Stimulated activated naive CD8-positive, alpha-beta T cell treated with anti-CD3 and anti-CD28 coated beads, Interleukin-15, amount 100 ng/mL, for 72 hours (primary cell): ENCODE measurements at places on chromosomes 4 and X.

- DNase-seq, result no peak
These were observed 257.9 kb downstream of the PCDH18 start for GRCh38 chr4:137274404-137274803.

- DNase-seq, result no peak
These were observed 66.3 kb downstream of the DCUN1D4 start for GRCh38 chr4:51909236-51909703.

DNA sequence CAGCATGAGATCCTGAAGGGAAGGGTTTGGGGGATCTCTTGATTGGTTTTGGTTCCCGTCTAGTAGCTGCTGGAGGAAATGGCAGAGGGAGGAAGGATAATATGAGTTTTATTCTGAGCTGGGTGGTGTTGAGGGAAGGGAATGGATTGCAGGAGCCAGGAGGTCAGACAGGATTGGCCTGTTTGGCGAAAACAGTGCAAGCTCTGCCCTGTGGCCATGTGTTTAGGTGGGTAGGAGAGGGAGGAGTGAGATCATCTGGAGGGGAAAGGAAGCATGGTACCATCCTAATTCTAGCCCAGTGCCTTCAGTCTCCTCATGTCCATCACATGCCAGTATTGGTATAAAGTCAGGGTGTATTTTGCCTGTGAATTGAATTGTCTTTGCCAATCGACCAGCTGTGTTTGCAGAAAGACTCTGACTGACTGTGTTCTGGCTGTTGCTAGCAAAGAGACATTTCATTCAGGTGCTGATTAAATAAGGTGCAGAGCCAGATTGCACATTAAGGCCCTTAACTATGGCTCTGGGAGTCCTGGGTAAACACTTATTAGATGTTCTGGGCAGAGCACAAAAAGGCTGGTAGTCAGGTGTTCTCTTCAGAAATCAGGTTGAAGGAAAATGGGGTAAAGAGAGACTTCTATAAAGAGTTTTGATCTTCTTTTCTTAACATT is 10.0 kb downstream of the TMEM164 start:
- DNase-seq, result no peak

- no peak for DNase-seq
These were observed 189.9 kb downstream of the INPP4B start for GRCh38 chr4:142656178-142656577.

DNA sequence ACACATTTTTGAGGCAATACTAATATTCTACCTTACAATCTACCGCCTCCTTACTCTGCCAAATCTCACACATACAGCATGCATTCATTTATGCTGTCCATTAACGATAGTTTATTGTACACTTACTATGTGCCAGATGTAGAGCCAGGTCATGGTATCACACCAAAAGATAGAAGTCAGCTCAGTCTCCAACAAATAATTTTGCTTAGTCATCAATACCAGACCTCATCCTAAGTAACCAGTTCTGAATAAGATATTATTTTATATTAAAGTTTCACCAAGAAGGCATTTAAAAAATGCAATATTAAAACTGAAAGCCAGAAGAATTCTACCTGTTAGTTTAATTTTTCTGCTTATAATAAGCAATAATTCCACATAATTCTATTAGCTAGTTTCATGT is 60.6 kb upstream of the TTC29 start:
- DNase-seq, result no peak
